Stimulated activated CD8-positive, alpha-beta memory T cell treated with anti-CD3 and anti-CD28 coated beads, Interleukin-4, amount 100 ng/mL, for 1 hour (primary cell): ENCODE measurements at places on chromosomes 1 and 21.

DNA sequence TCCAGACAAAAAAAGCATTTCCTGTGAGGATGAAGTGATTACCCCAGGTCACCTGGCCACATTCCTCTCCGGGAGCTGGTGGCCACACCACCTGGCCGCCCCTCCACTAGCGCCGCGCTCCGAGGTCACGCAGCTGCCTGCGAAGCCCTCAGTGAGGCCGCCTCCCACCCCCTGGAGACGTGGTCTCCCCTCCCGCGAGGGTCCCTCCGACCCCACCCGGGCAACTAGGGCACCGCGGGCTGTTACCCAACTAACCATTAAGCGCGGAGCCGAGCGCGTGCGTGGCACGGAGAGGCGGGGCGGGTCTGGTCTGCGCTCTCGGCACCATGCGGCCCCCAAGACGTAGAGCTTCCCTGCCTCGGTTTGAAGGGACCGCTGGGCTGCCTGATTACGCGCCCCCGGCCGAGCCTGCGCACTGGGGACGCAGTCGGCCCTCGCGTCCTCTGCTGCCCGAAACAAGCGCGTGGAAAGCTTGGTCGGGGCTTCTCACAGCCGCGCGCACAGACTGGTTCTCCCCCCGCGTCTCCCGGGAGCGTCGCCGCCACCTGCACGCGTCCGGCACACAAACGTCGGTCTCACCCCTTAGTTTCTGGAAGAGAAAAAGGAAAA, 106.5 kb downstream of the SLC16A1 start:
- DNase-seq, result no peak

GRCh38 chr1:44409757-44410156, 4.7 kb downstream of the RNF220 start:
- no peak for DNase-seq

GRCh38 chr1:67171978-67172377, 5.7 kb downstream of the IL23R start:
- no peak for DNase-seq

- DNase-seq, result no peak
These were observed 89.0 kb downstream of the PSMG1 start for GRCh38 chr21:39094087-39094780.

DNA sequence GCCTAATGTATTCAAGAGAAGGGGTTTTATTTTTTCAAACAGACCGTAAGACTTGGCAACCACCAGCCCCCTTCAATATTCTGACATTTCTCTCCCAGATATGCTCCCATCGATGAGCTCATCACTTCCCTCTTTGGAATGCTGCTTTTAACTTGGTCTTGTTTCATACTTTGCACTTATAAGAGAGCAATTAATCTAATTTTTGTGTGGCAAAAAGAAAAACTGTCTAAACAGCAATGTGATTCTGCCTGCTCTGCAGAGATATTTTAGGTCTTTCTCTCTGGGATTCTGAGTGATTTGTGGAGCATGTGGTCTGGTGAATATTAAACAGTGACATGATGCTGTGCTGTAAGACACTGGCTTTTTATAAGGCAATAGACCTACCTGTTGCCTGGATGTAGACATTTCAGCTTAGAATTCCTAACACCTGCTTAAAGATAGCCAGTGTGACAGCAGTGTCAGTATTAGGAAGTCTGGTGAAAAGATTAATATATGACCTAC, 284.8 kb downstream of the BACH1 start:
- no peak for DNase-seq

GRCh38 chr1:51189421-51190073, 46.5 kb upstream of the RNF11 start:
- DNase-seq, result no peak

GRCh38 chr21:42594616-42595282, 58.7 kb upstream of the PDE9A start:
- no peak for DNase-seq

GRCh38 chr21:33396951-33397350, 6.3 kb upstream of the IFNGR2 start:
- no peak for DNase-seq

DNA sequence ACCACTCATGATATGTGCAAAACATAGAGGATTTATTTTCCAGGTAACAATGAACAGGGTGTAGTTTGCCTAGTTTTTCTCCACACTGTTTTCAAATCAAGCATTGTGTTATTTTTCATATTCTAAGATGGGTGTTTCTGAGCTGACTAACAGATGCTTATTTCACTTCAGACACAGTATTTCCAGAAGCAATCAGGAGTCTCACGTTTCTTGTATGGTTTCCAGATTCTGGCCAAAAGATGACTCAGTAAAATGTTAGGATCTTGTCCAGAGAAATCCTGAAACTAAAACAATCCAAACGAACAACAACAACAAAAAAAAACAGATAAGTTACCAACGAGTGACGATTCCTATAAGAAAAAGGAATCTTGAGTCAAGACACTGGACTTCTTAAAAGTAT, 5.3 kb downstream of the UTS2 start:
- DNase-seq, result no peak

DNA sequence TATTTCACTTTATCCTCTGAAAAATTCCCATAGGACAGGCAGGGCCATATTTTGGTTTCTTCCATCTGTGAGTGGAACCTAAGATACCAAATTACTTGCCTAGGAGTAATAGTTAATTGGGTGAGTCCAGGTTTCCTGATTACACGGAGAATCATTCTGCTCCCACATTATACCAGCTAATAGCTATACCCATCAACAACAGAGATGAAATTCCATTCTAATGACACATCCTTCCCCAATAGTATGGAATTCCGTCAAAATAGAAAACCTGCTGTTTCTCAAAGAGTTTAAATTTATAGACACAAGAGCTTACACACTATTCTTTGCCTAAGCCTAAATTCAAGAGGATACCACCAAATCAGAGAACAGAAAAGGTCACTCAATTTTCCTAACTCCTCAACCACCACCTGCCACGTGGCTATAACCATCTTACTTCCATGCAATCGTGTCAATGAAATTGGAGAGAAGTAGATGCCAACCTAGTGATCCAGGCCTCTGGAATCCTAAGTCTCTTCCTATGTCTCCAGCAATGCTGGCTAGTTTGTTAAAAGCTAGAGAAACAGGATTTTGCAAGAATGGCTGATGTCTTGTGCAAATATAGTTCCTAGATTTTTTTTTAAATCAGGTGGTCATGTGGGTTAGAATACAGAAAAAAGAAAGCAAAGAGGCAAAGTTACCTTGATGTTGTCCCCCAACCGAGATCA, 6.2 kb downstream of the PPT1 start:
- DNase-seq, result no peak

DNA sequence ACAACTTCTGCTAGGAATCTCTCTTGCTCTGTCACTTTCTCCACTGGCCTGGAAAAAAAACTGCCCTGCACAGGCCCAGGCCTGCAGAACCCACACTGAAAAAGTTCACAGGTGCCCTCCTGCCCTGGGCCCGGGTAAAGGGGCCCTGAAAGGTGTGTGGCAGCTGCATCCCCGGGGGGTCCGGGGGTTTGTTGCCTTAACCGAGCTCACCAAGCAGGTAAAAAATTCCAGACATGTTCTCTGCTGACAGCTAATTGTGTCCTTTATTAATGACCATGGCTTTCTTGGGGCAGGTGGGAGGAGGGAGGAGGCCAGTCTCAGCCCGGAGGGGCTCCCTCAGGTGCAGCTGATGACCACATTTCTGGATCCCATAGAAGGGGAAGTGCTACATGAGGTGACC, 122.9 kb downstream of the LACTBL1 start:
- no peak for DNase-seq

GRCh38 chr1:155261493-155261851, 688 bp downstream of the SCAMP3 start:
- no peak for DNase-seq

DNA sequence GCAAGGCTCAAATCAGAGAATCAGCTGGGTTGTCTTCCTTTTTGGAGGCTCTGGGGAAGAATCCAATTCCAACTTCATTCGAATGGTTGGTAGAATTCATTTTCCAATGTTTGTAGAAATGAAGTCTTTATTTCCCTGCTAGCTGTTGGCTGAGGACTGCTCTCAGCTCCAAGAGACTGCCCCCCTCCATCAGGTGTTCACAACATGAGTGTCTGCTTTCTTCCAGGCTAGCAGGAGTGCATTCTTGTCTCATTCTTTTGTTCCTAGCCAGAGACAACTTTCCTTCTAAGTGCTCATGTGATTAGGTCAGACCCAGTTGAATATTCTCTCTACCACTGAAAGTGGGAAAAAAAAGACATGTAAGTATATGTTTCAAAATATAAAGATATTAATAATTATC, 95.2 kb downstream of the HLX start:
- DNase-seq, result no peak

DNA sequence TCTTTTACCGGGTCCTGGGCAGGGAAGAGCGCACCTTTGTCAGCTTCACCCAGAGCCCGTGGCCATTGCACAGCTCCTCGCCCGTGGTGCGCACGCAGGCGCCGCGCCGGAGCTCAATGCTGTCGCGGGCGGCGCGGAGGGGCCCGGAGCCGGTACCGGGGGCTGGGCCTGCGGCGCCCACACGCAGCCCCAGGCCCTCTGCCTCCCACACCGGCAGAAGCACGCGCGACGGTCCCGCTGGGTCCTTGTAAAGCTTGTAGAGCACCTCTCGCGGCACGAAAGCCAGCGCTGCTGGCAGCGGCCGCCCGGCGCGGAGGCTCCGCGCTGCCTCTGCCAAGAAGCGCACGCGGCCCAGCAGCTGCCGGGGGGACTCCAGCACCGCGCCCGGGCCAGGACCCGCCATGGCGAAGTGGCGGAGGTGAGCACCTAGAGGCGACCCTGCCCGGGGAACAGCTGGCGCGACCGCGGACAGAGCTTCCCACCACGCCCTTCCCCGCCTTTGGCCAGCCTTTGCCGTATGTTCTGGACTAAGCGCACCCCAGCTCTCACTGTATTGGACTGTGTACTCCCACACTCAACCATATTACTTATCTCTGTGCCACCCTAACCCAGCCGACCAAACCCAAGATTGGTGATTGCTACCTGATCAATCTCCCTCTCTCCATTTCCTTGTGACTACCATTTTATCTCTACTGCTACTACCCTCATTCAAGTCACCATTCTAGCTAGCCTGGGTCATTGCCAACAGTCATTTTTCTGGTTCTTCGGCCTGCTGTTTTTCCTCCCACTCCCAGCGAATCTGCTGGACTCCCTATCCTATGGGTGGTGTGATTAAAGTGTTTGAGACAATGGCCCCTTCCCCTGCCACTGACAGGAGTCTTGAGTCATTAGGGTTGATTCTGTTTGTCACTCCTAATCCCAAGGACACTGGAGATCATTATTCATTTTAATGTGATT, at the start of gene HECTD3:
Gene HECTD3, minus strand, starts transcription at position 470 of the 957 bp plus-strand sequence. Its CDS starts 67 bp downstream, at position 403.
- DNase-seq, result peak; percentile 26

- DNase-seq, result no peak
These were observed 576.0 kb downstream of the KIF26B start for GRCh38 chr1:245730801-245731200.

GRCh38 chr1:9960706-9961562, 17.7 kb downstream of the NMNAT1 start:
- DNase-seq, result no peak

DNA sequence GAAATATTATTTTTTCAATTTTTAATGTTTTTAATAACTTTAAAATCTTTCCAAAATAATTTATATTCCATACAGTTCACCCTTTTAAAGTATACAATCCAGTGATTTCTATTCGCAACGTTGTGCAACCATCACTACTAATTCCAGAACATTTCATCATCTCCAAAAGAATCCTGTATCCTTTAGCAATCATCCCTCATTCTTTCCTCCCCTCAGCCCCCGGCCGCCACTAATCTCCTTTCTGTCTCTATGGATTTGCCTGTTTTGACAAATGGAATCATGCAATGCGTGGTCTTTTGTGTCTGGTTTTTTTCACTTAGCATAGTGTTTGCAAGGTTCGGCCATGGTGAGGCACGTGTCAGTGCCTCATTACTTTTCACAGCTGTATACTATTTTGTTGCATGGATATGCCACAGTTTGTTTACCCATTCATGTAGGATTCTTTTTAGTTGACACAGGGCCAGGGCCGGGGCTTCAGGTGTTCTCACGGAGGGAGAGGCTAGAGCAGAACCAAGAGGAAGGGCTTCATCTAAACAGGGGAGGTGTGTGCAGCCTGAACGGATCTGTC, 40.6 kb upstream of the ZBTB40 start:
- DNase-seq, result no peak

DNA sequence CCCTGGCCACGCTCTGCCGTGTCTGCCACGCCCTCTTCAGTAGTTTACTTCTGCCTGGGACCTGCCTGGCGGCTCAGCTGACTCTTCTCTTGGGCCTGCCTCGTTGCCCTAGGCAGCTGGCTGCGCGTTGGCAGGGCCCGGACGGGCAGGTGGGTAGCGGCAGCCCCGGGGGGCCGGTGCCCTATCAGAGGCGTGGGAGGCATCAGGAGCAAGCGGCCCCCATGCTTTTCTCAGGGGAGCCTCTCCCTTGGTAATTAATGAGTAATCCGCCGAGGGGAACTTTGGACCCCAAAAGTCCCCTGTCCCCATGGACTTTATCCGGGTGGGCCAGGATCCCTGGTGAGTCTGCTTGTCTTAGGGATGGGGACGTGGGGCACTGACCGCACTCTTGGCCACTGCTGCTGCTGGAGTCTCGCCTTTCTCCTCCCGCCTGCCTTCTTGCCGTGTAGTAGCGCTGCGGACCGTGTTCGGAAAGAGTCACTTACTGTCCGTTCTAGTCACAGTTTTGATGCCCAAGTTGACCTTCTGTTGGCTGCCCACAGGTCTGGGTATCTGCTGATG, 22.7 kb downstream of the SKI start:
- DNase-seq, result no peak

DNA sequence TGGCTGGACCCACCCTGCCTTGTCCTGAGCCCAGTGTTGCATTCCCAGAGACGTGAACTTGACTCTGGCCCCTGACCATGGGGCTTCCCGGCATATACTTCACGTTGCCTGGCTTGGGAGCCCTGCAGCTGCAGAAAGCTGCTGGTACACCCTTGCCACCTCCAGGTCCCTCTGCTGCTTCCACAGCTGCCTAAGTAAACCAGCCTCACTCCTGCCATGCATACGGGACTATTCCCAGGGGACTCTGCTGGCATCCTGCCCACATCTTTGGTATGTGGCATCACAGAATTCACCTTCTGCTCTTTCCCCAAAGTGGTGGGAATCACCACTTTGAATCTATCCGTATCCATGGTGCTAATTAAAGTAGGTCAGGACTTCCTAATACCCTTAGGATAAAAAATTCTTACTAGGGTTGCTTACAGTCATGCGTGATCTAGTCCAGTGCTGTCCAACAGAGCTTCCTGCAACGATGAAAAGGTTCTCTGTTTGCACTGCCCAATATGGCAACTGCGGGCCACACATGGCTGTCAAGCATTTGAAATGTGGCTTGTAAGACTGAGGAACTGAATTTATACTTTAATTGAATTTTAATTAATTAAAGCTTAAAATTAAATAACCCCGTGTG, 203.0 kb downstream of the GRIK3 start:
- DNase-seq, result no peak

GRCh38 chr21:25565272-25566211, 41.7 kb downstream of the MRPL39 start:
- no peak for DNase-seq

DNA sequence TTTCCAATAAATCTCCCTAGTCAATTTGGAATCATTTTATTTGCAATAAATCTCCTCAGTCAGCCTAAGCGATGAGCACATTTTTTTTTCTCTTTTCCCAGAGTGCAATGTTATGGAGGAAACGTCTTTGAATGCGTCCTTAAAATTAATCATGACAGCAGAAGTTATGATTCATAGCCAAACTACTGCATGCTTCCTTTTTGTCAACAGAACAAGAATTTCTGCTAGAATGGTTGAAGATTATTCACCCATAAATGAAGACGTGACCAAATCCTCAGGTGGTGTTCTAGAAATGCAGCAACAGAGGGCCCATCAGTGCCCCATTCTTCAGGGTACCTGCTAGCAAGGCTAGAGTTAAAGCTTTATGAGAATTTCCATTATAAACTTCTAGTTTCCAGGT, 407.9 kb upstream of the PKN2 start:
- no peak for DNase-seq

- DNase-seq, result no peak
These were observed 16.7 kb downstream of the PCSK9 start for GRCh38 chr1:55055951-55056631.
